CD4-positive, alpha-beta T cell treated with Interleukin-17A for 4 hours (primary cell): ENCODE measurements at places on chromosomes 1 and 21.

DNA sequence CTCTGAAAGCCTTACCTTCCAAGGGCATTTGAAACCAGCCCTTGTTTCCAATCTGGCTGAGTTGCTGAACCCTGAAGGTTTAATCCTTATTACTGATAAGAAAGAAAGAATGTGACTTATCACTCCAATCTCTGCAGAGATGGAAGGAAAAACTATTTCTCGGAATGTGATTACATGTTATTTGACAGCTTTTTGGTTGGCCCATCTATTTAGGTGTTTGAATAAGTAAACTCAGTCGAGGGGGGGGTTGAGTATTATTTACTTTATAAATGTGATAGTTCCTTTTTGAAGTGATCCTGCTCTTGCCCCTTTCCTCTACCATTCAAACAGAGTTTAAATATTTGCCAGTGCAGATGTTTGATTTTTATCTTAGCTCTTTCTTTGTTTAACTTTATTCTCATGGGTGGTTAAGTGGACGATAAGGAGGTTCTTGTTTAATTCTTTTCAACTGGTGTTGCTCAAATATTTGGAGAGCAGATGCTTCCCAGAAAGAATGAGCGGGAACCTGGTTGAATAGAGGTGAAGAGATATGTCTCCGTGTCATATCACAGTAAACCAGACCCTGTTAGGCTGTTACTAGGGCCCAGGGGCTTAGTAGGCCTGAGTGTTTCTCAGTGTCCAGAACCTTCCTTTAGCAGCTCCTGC, 126.1 kb downstream of the CACHD1 start:
- DNase-seq, result no peak

GRCh38 chr1:188170411-188170810, 1341.7 kb downstream of the PLA2G4A start:
- no peak for DNase-seq

DNA sequence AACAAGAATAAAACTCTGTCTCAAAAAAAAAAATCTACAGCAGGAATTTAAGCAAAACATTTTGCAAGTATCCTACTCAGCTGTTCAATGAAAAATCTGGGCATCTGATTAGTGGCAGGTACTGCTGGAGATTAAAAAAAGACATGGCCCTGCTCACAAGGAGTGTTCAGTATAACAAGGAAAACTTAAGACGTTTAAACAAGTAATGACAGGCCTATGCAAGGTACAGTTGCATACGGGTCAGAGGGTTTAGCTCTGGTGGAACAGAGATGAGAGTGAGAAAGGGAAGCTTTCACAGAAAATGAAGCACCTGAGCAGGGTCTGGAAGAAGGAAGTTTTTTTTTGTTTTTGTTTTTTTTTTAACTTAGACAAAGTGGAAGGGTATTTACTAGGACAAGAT, 23.0 kb downstream of the SNRNP40 start:
- no peak for DNase-seq

DNA sequence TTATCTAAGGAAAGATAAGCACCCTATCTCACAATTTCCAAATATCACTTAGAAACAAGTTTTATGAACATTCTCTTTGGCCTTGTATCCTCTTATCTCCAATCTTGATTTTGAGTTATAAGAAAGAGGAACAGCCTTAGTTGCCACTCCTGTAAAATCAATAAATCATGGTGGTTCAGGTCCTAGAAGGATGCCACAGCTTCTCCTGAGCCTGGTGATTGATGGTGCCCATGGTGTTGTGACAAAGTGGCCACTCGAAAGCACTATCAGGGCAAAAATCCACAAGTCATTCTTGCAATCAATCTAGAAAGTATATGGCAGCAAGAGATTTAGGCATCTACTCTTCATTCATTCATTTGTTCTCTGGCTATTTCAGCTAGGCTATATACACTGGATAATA, 27.8 kb downstream of the GBP6 start:
- no peak for DNase-seq

DNA sequence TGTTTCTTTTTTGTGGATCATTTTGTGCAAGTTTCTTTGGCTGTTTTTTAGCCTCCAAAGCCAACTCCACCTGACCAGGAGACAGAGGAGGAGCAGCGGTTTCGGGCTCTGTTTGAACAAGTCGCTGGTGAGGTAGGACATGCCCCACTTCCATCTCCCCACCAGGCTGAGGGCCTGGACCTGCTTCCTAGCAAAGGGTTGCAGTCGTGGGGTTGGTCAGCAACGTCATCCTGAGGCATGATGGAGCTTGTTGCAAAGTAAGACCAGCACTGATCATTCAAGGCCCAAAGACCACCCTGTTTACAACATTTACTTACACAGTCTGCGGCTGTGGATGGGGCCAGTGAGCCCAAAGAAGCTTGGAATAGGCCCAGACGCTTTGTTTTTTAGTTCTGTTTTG, 40.3 kb downstream of the CAPN9 start:
- no peak for DNase-seq

DNA sequence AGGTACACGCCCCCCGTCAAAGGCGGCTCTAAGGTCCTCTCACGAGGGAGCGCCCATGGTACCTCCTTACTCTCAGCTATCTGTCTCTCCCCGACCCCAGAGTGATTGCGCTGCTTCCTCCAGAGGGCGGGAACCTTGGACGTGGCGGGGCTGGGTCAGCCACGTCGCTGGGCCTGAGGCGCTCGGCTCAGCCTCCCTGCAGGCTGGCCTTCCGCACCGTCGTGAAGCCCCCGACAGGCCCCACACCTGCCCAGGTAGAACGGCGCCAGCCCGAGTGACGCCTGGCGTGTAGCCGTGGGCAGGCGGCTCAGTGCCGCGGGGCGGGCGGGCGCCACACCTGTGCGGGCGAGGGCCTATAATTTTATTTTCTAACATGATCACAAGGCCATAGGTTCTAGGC, 122.2 kb upstream of the BEND5 start:
- DNase-seq, result no peak

GRCh38 chr1:111792249-111792648, 36.5 kb downstream of the DDX20 start:
- no peak for DNase-seq

DNA sequence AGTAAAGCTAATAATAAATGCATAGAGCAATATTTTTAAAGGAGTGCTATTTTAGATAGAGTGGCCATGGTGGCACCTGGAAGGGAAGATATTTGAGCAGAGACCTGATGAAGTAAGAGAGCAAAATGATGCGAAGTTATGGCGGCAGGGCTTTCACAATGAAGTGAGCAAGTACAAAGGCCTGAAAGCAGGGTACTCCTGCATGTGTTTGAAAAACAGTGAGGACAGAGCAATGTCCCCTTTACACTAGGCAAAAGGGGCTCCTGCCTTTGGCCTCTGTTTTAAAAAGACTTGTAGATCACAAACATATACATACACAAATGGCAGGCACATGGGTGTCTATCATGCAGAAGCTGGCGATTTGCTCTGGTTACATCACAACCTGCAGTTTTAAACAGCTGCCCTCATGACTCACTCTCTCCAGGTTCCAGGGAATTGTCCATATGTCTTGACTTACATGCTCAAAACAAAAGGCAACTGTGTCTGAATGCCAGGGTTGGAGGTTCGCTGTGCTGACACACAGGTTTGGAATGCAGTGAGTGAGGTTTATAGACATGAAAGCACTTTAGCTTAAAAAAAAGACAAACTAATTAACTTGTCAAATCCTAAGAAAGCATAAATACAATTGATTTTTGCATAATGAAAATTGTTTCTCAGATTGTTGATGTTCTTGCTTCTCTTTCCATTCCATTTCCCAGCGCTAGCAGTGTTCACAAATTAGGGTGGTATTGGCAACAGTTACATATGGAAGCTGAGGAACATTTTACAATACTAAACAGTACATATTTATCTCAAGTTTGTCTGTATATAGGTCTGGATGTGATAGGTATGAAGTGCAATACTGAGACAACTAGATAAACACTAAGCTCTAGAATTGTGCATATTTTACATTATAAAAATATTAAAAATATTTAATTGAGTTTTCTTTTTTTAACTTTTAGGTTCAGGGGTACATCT, 313.9 kb downstream of the BARHL2 start:
- DNase-seq, result no peak

- no peak for DNase-seq
Observed at GRCh38 chr1:204709960-204710912, 24.7 kb upstream of the LRRN2 start.

DNA sequence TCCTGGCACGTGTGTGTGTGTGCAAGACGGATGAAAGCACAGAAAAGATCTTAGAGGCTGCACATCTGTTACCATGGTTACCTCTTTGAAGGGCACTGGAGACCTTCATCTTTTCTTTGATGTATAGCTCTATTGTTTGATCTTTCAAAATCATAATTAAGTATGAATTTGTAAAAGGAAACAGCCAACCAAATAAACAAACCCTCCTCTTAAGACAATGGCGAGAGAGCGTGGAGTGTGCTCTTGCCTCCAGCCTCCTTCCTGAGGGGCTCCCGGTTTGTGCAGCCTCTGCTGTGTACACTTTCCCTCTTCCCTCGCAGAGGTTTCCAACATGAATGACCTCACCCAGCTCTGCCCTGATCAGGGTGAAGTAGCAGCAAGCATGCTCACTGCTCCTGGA, 27.9 kb downstream of the CACNA1S start:
- DNase-seq, result no peak

GRCh38 chr1:194102607-194103006, 916.2 kb upstream of the B3GALT2 start:
- no peak for DNase-seq

GRCh38 chr1:187264995-187265602, 436.4 kb downstream of the PLA2G4A start:
- DNase-seq, result no peak

DNA sequence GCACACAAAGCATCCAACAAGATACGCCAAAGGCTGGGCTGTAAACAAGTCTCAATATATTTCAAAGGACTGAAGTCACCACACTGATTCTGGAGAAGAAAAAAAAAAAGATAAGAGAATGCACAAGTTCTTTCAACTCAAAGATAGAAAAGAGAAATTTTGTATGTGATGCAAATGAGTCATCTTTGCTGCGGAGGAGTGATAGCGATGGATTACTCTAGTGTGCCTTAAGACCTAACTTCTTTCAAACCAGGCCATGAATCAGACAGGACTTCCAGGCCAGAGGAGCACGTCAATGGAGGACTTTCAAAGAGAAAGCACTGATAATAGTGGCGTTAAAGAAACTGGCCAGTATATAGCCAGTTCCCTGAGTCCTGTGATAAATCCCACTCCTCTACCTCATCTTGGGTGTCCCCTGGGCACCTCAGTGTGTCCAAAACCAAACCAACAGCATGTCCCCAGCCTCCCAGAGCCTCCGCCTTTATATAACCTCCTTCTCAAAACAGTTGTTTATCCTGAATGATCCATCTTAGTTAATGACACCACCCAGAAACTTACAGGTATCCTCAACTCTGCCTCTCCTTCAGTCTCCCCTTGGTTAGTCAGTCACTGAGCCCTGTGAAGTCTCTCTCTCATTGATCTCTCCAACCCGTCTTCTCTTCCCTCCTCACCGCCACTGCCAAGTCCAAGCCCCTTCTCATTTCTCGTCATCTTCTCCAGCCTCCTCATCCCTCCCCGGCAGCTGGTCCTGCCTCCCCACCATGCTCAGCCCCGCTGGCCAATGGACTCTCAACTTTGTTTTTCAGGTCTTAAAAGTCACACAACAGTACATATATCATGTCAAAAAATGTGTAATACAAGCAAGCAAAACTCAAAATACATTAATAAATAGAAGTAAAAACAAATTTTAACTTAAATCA, 47.2 kb upstream of the IFFO2 start:
- no peak for DNase-seq

GRCh38 chr1:153752571-153753195, 22.5 kb upstream of the SLC27A3 start:
- DNase-seq, result no peak

DNA sequence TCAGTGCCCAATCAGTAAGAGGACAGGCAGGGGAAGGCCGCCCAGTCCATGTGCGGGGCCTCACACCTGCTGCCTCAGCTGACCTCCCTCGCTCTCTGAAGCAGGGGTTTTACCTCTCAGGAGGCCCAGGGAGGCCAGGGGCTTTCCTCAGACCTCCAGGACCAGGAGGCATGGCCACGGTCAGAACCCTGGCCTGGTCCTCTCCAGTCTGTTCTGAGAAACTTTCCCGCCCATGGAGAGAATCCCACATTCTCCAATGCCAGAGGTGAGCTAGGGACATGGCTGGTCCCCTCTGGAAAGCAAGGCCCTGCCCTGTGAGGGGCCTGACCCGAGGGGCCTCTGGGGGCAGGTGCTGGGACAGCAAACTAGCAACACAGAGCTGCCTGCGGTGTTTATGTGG, 68.2 kb downstream of the DMRTB1 start:
- no peak for DNase-seq

- DNase-seq, result no peak
Observed at GRCh38 chr1:164609089-164609488, 50.1 kb downstream of the PBX1 start.
